ENCODE measurements at places on chromosomes 7 and 10. TPM values are rescaled to one million over a fixed set of nuclear protein-coding genes. Genes with fewer than 3 reads are reported as not detected.

Gene SORCS1
- under 0.01 TPM for total RNA-seq

Gene PNLIPRP2
- not detected for total RNA-seq

Gene OPN1SW
- total RNA-seq, result not detected

Gene SPAM1
- not detected for total RNA-seq

Gene POM121L12
- total RNA-seq, result not detected

Gene PDGFA
- 6.1 TPM for total RNA-seq

Gene OGDH
- total RNA-seq, result 99.9 TPM

Gene GPR146
- total RNA-seq, result 0.15 TPM

Gene CALHM1
- not detected for total RNA-seq

Gene PHTF2
- total RNA-seq, result 19.6 TPM

Gene EFCAB10
- not detected for total RNA-seq

Gene CNPY1
- not detected for total RNA-seq

Gene LOXL4
- total RNA-seq, result 12.4 TPM

Gene SFMBT2
- 1.7 TPM for total RNA-seq

Gene CCDC3
- total RNA-seq, result 0.45 TPM

Gene JMJD1C
- total RNA-seq, result 24.1 TPM

Gene GAD2
- total RNA-seq, result not detected

Gene CELF2
- total RNA-seq, result 1.7 TPM

Gene SHTN1
- total RNA-seq, result 0.74 TPM

Gene PKD1L1
- under 0.01 TPM for total RNA-seq

Gene SPDYE1
- not detected for total RNA-seq

Gene SFTPA2
- not detected for total RNA-seq

Gene HABP2
- total RNA-seq, result not detected

Gene CCT6A
- total RNA-seq, result 153 TPM

Gene HOXA11
- not detected for total RNA-seq

Gene CYP26C1
- not detected for total RNA-seq

Gene COL13A1
- 24.4 TPM for total RNA-seq

Gene AASS
- 12.9 TPM for total RNA-seq

Gene NPC1L1
- not detected for total RNA-seq

Gene TRPV5
- total RNA-seq, result not detected

Gene DYNC1I1
- total RNA-seq, result 0.34 TPM

Gene NEUROD6
- not detected for total RNA-seq

Gene CALHM3
- total RNA-seq, result not detected

Gene TRPV6
- total RNA-seq, result not detected

Gene PRRT4
- 0.17 TPM for total RNA-seq

Gene GSTO1
- 302 TPM for total RNA-seq

Gene ZDHHC6
- total RNA-seq, result 18.7 TPM

Gene NPTX2
- total RNA-seq, result 0.45 TPM

Gene SLC25A28
- total RNA-seq, result 7.1 TPM
